ENCODE measurements at places on chromosomes 2 and 18.

DNA sequence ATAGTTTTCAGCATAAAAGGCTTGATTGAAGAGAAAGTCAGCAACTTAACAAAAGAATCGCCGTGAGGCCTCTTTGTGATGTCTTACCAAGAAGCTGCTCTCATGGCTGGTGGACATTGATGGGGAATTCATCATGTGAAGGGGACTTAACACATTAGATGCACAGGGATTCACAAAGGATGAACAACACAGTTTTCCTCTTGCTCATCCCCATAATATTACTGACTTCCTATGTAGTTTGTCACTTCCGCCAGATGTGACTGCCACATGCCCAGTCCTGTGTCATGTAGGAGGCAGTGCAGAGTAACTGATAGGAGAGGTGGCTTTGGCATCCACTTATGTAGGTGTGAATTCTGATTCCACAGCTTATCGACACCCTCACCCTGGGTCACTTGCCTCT is 232.6 kb upstream of the LYPD1 start:
- no peak for DNase-seq

GRCh38 chr2:56449449-56449860 is 265.7 kb downstream of the CCDC85A start:
- DNase-seq = no peak

GRCh38 chr18:59323931-59324622 is 5.6 kb upstream of the CPLX4 start:
- no peak for DNase-seq

- no peak for DNase-seq
Observed at GRCh38 chr2:191321861-191322662, 76.9 kb downstream of the MYO1B start.

GRCh38 chr2:64608867-64609226 is 44.9 kb downstream of the SERTAD2 start:
- DNase-seq = no peak

DNA sequence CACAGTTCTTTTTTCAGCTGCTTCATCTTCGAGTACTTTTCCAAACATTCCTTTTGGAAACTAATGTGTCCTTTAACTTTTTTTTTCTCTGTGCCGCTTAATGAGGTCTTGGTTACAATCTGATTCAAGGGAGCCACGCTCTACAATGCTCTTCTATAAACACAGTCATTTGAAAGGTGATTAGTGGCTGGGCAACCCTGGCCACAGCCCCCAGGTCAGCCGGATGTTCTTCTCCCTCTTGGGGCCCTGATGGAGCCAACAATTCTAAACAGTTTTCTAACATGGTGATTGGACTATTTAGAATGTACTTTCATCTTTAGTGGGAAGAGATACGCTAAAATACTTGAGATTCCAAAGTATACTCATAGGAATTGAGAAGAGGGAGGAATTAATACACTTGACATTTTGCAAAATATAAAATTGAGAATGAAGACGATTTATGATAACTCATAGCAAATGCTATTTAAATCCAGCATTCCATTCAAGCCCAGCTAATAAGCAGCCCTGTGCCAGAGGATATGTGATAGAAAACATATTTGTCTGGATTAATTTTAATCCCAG is 83.7 kb upstream of the MBOAT2 start:
- no peak for DNase-seq

DNA sequence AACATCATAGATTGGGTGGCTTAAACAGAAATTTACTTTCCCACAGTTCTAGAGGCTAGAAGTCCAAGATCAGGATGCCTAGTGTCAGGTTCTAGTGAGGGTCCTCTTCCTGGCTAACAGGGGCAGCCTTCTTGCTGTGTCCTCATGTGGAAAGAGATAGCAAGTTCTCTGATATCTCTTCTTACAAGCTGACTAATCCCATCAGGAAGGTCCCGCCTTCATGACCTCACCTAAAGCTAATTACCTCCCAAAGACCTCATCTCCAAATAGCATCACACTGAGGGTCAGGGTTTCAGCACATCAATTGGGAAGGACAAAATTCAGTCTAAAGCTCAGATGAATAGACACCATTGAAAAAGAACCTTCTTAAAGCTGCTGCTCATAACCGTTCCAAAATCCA is 22.9 kb downstream of the ACVR1 start:
- no peak for DNase-seq

- DNase-seq = no peak
Observed at GRCh38 chr2:67604360-67604759, 207.2 kb downstream of the ETAA1 start.

GRCh38 chr2:73859721-73860586 is 31.2 kb downstream of the STAMBP start:
- no peak for DNase-seq

- no peak for DNase-seq
Observed at GRCh38 chr2:203400805-203401585, 72.8 kb downstream of the ABI2 start.

- DNase-seq = no peak
Observed at GRCh38 chr2:216651351-216651881, 18.2 kb downstream of the IGFBP2 start.

DNA sequence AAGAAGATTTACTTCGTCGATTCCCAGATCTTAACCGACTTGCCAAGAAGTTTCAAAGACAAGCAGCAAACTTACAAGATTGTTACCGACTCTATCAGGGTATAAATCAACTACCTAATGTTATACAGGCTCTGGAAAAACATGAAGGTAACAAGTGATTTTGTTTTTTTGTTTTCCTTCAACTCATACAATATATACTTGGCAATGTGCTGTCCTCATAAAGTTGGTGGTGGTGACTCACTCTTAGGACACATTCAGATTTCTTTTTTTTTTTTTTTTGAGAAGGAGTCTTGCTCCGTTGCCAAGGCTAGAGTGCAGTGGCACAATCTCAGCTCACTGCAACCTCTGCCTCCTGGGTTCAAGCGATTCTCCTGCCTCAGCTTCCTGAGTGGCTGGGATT is 26.8 kb downstream of the MSH2 start:
- no peak for DNase-seq

GRCh38 chr18:56433919-56434318 is 204.5 kb downstream of the TXNL1 start:
- no peak for DNase-seq

DNA sequence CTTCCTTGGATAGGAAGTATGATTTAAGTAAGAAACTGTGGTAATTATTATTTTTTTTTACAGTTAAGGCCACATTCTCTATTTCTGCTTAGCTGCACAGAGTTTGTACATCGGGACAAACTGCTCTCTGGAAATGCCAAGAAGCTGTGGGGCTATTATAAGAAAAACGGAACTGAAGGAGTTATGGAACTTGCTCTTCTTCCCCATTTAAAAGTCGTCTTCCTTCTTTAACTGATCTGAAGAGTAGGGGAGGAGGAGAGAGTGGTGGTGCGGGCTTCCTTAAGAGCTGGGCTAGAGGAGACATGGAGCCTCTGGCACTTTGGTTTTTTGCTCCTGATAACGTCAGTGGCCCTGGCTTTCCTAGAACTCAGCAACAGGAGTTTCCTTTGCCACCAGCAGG is 54.4 kb downstream of the RAB31 start:
- DNase-seq = no peak

- DNase-seq = no peak
Observed at GRCh38 chr2:65536596-65536995, 104.2 kb upstream of the SPRED2 start.

DNA sequence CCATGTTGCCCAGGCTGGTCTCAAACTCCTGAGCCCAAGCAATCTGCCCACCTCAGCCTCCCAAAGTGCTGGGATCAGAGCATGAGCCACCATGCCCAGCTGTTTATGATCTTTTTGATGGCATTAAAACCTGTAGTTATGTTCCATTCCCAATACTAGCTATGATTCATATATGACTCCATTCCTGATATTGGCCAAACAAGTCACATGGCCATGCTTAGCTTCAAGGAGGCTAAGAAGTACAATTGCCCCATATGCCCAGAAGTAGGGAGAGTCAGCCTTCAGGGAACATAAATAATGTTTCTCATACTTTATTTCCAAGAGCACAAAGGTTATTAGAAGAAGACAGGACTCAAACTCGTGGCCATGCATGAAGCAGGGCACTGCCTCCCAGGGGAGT is 132.4 kb upstream of the RAB6C start:
- DNase-seq = no peak

DNA sequence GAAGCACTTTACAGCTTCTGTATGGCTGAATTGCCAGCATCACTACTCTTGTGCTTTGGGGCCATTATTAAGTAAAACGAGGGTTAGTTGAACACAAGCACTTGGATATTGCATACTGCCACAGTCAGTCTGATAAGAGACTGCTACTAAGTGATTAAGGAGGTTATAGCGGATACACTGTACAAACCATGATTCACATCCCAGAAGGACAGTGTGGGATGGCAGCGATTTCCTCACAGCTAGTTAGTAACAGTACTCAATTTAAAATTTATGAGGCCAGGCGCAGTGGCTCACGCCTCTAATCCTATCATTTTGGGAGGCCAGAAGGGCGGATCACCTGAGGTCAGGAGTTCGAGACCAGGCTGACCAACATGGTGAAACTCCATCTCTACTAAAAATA is 2.6 kb upstream of the BMPR2 start:
- DNase-seq = no peak

DNA sequence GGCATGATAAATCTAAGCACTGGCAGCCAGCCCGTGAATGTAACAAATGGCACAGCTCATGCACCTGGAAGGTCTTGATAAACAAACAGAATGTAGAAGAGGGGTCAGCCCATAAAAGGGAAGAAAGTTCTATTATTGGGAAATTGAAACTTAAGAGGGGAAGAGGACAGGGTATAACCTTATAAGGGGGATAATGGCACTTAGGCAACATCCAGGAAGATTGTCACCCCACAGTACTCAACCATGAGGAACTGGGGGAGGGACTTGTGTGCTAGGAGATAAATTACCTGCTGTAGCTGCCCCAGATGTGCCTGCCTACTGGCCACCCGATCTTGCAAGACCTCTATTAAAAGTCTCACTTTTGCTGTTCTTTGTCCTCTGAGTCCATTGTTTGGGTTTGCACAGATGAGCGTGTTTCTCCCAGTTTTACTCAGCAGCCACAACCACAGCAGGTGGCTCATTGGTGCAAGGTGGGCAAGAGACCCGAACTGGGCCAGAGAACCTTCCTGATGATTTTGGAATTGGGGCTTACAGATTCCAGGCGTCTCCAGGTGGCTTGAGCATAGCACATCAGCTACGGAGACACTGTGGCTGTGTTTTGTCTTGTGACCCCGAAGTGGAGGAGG is 79.0 kb upstream of the TAF1B start:
- no peak for DNase-seq

DNA sequence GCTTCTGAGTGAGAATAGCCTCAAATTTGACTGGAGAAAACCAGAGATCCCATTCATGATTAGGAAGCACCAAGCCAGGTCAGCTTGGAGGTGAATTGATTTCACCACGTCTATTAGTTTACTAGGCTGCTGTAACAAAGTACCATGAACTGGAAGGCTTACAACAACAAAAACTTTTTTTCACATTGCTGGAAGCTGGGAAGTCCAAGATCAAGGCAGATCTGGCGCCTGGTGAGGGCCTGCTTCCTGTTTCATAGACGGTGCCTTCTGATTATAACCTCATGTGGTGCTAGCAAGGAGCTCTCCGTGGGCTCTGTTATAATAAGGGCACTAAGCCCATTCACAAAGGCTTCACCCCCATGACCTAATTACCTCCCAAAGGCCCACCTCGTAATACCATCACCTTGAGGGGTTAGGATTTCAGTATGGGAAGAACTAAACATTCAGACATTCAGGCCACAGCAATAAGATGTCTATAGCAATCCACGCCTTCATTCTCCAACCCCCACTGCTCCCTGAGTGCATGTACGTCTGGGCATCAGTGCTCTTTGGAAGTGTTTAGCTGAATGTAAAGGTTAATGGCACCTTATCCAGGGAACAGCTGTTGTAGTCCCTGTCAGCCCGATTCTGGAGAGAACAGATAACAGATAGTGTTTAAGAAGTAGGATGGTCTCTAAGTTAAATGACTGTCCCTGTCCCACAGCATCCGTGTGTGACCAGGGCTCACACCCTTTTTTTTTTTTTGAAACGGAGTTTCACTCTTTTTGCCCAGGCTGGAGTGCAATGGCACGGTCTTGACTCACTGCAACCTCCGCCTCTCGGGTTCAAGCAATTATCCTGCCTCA is 89.2 kb downstream of the SOCS6 start:
- DNase-seq = no peak

- no peak for DNase-seq
Observed at GRCh38 chr2:173051463-173052215, 24.0 kb upstream of the MAP3K20 start.

GRCh38 chr18:43148231-43148630 is 32.7 kb upstream of the RIT2 start:
- DNase-seq = no peak

GRCh38 chr2:74481961-74482800 is 617 bp downstream of the CCDC142 start:
- no peak for DNase-seq

DNA sequence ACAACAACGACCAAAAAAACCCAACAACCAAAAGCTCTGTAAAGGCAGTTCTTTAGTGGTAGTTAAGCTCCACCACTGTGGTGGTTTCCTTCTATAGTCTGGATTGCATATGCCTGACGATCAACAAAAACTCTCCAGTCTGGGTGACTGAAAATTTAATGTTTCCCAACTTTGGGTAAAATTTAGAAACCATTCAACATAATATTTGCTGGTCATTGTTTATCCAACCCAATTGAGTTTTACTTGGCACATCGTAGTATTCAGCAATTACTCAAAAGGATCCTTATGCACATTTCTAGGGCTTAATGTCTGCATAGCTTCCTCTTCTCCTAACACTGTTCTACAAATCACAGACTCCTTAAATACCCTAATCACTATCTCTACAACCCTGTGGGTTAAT is 1080.2 kb upstream of the NRXN1 start:
- no peak for DNase-seq

GRCh38 chr18:46657115-46657955 is at the start of gene LOXHD1:
TSS of gene LOXHD1 (minus strand) at chr18:46657220. CDS start at chr18:46657033, 187 bp downstream.
- no peak for DNase-seq

- DNase-seq = no peak
Observed at GRCh38 chr2:88560619-88561307, 66.5 kb downstream of the EIF2AK3 start.

DNA sequence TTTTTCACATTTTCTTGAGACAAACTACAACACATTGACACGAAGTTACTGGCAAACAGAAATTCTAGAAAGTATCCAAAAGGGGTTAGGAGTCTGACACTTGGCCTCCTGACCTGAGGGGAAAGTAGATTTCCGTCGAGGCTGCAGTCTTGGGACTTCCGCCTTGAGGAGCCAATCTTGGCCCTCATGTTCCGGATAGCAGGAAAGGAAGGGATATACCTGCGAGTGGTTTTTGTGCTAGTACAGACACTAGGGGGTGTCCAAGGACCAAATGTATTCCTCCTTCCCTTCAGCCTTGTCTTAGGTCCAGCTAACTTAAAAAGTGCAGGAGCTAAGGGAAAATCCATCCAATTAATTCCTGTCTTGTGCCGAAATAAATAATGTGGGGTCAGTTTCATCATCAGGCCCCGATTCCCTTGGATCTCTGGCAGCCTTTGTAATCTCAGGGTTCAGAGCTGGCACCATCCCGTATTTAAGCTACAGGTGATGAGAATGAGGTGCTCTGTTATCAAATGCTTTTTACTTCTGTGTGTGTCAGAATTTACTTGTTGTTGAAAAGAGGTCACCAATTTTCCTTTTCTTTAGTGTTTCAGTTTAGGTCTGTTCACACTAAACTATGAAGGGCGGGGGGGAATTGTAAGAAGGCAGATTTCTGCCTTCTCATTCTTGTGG is 330.2 kb upstream of the FANCL start:
- DNase-seq = no peak

GRCh38 chr18:2987876-2988790 is 24.8 kb downstream of the LPIN2 start:
- DNase-seq = no peak

GRCh38 chr2:5330961-5331360 is 361.2 kb upstream of the SOX11 start:
- DNase-seq = no peak

Data from stimulated activated CD8-positive, alpha-beta memory T cell treated with anti-CD3 and anti-CD28 coated beads, Interleukin-2, amount 100 ng/mL, for 1 hour (primary cell).